ENCODE measurements at places on chromosomes 7 and 10. TPM values are rescaled to one million over a fixed set of nuclear protein-coding genes. Genes with fewer than 3 reads are reported as not detected.
A peak's percentile ranks its signal among the peaks of the same experiment; 100 is the strongest.

- no peaks in the 10 kb centered on the region for H3K36me3 ChIP-seq
- no peaks in the 10 kb centered on the region for H3K27me3 ChIP-seq
- no peak overlapping the region for H3K27ac ChIP-seq
- peak; percentile 84 for DNase-seq
- no peaks in the 10 kb centered on the region for H3K4me1 ChIP-seq
- H3K4me3 ChIP-seq: peak overlapping the region; percentile 22
Measured at GRCh38 chr7:110804501-110804900, 286.4 kb upstream of the LRRN3 start.

GRCh38 chr10:93670372-93670771 is 32.0 kb downstream of the FRA10AC1 start:
- H3K27me3 ChIP-seq: no peaks in the 10 kb centered on the region
- H3K27ac ChIP-seq: no peak overlapping the region
- H3K4me3 ChIP-seq: no peak overlapping the region
- H3K4me1 ChIP-seq: no peaks in the 10 kb centered on the region
- peaks cover 8% of the 10 kb centered on the region for H3K36me3 ChIP-seq

DNA sequence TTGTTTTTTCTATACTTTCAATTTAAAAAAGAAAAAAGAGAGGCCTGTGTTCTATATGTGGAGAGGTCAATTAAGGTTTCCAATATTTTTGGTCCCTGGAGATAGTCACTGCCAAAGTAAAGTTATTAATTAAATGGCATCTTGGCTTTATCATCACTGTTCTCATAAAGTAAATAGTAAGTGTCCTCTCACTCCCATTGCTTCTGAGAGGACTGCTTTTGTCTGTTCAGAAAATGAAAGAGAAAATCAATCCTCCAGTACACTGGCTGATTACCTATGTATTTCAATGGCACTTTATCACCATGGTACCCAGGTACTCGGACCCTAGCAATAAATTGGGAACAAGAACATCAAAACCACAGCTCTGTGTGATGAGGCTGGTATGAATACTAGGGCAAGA is 94.0 kb downstream of the RNLS start:
- DNase-seq: no peak
- H3K27ac ChIP-seq: no peak overlapping the region
- no peaks in the 10 kb centered on the region for H3K27me3 ChIP-seq
- H3K36me3 ChIP-seq: no peaks in the 10 kb centered on the region
- no peak overlapping the region for H3K4me3 ChIP-seq

- H3K4me3 ChIP-seq: no peak overlapping the region
- no peaks in the 10 kb centered on the region for H3K27me3 ChIP-seq
- H3K27ac ChIP-seq: no peak overlapping the region
- no peak for DNase-seq
- H3K4me1 ChIP-seq: peaks cover 58% of the 10 kb centered on the region
Measured at GRCh38 chr7:107694386-107694785, 33.8 kb downstream of the SLC26A4 start.

GRCh38 chr7:1193593-1194424 is 33.8 kb upstream of the ZFAND2A start:
- no peaks in the 10 kb centered on the region for H3K36me3 ChIP-seq
- H3K4me1 ChIP-seq: no peaks in the 10 kb centered on the region
- H3K27me3 ChIP-seq: no peaks in the 10 kb centered on the region
- peak; percentile 75 for DNase-seq
- H3K4me3 ChIP-seq: no peak overlapping the region

GRCh38 chr7:100085515-100085914 is 3.3 kb upstream of the COPS6 start:
- no peak overlapping the region for H3K4me3 ChIP-seq
- DNase-seq: no peak
- no peaks in the 10 kb centered on the region for H3K27me3 ChIP-seq
- no peak overlapping the region for H3K27ac ChIP-seq

- no peak for DNase-seq
- 0 out of 2 replicates have a peak, but pooled peaks cover 3% of the 10 kb centered on the region for H3K4me1 ChIP-seq
- H3K4me3 ChIP-seq: no peak overlapping the region
- H3K36me3 ChIP-seq: no peaks in the 10 kb centered on the region
- H3K27ac ChIP-seq: no peak overlapping the region
- no peaks in the 10 kb centered on the region for H3K27me3 ChIP-seq
Measured at GRCh38 chr10:18501198-18501597, 150.2 kb downstream of the NSUN6 start.

GRCh38 chr7:20831451-20831850 is 44.8 kb upstream of the SP8 start:
- H3K4me3 ChIP-seq: 0 out of 2 replicates have a peak overlapping the region, but pooled peaks have one; percentile 2
- no peaks in the 10 kb centered on the region for H3K27me3 ChIP-seq
- no peak overlapping the region for H3K27ac ChIP-seq

DNA sequence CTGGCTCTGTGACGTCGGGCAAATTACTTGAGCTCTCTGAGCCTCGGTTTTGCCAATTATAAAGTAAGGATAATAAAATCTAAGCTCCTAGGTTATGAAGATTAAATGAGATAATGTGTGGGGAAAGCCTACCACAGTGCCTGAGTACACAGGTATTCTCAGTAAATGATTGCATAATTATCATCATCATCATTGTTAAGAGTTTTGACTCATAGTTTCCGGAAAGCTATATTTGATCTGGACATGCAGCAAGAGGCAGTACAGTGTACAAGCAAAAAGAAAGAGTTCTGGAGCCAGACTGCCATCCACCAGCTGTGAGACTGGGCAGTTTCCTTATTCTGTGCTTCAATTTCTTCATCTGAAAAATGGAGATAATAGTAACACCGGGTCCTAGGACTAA is 155.6 kb upstream of the YAE1 start:
- no peak for DNase-seq
- no peak overlapping the region for H3K4me3 ChIP-seq

- H3K36me3 ChIP-seq: no peaks in the 10 kb centered on the region
- no peak for DNase-seq
- no peak overlapping the region for H3K4me3 ChIP-seq
- no peaks in the 10 kb centered on the region for H3K27me3 ChIP-seq
- H3K4me1 ChIP-seq: no peaks in the 10 kb centered on the region
Measured at GRCh38 chr7:30873656-30874055, 38.0 kb upstream of the AQP1 start.

- no peaks in the 10 kb centered on the region for H3K36me3 ChIP-seq
- no peaks in the 10 kb centered on the region for H3K4me1 ChIP-seq
- no peak overlapping the region for H3K27ac ChIP-seq
- H3K4me3 ChIP-seq: no peak overlapping the region
- DNase-seq: no peak
- no peaks in the 10 kb centered on the region for H3K27me3 ChIP-seq
Measured at GRCh38 chr10:88125766-88126165, 262.3 kb downstream of the PTEN start.

GRCh38 chr7:27840313-27840712 is 100.4 kb downstream of the TAX1BP1 start:
- H3K27ac ChIP-seq: no peak overlapping the region
- H3K4me3 ChIP-seq: no peak overlapping the region
- DNase-seq: no peak
- H3K36me3 ChIP-seq: peaks cover 7% of the 10 kb centered on the region

GRCh38 chr10:29160150-29160617 is 128.7 kb upstream of the LYZL1 start:
- peak; percentile 44 for DNase-seq
- H3K27ac ChIP-seq: peak overlapping the region; percentile 92
- H3K27me3 ChIP-seq: no peaks in the 10 kb centered on the region
- no peak overlapping the region for H3K4me3 ChIP-seq

- no peak overlapping the region for H3K27ac ChIP-seq
- no peaks in the 10 kb centered on the region for H3K36me3 ChIP-seq
- no peak overlapping the region for H3K4me3 ChIP-seq
- H3K4me1 ChIP-seq: no peaks in the 10 kb centered on the region
- DNase-seq: no peak
- no peaks in the 10 kb centered on the region for H3K27me3 ChIP-seq
Measured at GRCh38 chr10:42875798-42876341, 93.3 kb downstream of the BMS1 start.

DNA sequence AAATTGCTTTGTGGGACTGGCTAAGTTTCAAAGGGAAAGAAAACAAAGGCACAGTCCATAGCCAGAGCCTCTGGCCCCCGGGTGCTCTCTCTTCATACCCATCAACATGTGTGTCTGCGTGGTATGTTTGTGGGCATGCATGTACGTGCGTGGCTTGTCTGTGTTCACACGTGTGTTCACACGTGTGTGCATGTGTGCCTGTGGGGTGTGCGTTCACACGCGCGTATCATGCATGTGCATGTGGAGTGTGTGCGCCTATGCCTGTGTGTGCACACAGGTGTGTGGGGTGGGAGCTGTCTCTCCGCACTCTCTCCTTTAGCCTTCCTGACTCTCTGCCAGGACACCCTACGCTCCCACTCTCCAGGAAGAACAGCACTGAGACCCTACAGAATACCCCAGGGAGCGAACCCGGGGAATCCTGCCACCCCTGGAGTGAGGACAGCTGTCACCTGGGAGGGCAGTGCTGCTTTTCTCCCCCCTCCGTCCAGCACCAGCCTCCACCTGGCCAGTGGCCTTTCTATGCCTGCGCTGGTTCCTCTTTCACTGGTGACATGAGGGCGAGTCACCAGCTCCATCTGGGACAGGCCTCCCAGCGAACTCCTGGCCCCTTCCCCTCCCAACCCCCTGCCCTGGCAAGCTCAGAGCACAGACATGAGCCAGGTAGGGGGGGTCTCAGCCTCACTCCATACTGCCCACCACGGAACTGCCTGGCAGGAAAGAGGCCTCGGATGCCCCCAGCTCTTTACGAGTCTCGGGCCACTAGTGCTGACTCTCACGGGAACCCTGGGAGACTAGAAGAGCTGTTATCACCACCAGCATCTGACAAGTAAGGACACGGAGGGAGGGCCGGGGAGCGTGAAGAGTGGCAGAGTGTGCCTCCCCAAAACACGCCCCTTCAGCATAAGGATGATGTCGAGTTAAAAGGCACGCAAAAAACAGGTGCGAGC is 16.5 kb downstream of the WDR86 start:
- no peaks in the 10 kb centered on the region for H3K36me3 ChIP-seq
- H3K27me3 ChIP-seq: no peaks in the 10 kb centered on the region
- H3K4me1 ChIP-seq: no peaks in the 10 kb centered on the region

DNA sequence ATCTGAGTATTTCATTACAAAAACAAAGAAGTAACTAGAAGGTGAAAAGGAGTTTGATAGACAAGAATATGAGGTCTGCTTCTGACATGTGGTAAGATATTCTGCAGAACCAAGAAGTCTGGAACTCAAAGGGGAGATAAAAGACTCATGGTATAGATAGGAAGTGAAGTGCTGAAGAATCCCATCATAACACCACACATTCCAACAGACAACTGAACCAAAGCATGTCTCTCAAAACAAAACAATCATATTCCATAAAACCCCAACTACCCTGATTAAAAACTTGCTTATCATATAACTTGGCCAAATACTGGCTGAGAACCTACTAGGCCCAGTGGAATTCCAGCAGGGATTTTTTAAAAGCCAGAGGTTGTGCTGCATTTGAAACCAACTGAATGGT is 178.7 kb downstream of the JAZF1 start:
- H3K27me3 ChIP-seq: no peaks in the 10 kb centered on the region
- H3K4me3 ChIP-seq: no peak overlapping the region
- no peak for DNase-seq
- no peak overlapping the region for H3K27ac ChIP-seq

GRCh38 chr7:93062599-93062998 is 55.2 kb downstream of the SAMD9 start:
- H3K27ac ChIP-seq: no peak overlapping the region
- DNase-seq: no peak
- no peaks in the 10 kb centered on the region for H3K4me1 ChIP-seq
- no peaks in the 10 kb centered on the region for H3K36me3 ChIP-seq

- no peak overlapping the region for H3K27ac ChIP-seq
- no peak for DNase-seq
- H3K4me1 ChIP-seq: no peaks in the 10 kb centered on the region
- H3K36me3 ChIP-seq: no peaks in the 10 kb centered on the region
- H3K27me3 ChIP-seq: no peaks in the 10 kb centered on the region
- H3K4me3 ChIP-seq: no peak overlapping the region
Measured at GRCh38 chr7:46089281-46089680, 168.2 kb upstream of the IGFBP3 start.

Gene CPXM2
- total RNA-seq: 5.3 TPM

Gene ADAM8
- total RNA-seq: 7.4 TPM

Gene ACBD7
- total RNA-seq: 24.1 TPM

Gene IDI2
- not detected for total RNA-seq

Gene ADGRA1
- total RNA-seq: 0.66 TPM

Gene SLC26A3
- total RNA-seq: not detected

Measured in GM23338 (cell line).